ENCODE measurements at places on chromosomes 5 and 9. TPM values are rescaled to one million over a fixed set of nuclear protein-coding genes. Genes with fewer than 3 reads are reported as not detected.
A peak's percentile ranks its signal among the peaks of the same experiment; 100 is the strongest.

CXXC5 gene
- 25.6 TPM for total RNA-seq

DNA sequence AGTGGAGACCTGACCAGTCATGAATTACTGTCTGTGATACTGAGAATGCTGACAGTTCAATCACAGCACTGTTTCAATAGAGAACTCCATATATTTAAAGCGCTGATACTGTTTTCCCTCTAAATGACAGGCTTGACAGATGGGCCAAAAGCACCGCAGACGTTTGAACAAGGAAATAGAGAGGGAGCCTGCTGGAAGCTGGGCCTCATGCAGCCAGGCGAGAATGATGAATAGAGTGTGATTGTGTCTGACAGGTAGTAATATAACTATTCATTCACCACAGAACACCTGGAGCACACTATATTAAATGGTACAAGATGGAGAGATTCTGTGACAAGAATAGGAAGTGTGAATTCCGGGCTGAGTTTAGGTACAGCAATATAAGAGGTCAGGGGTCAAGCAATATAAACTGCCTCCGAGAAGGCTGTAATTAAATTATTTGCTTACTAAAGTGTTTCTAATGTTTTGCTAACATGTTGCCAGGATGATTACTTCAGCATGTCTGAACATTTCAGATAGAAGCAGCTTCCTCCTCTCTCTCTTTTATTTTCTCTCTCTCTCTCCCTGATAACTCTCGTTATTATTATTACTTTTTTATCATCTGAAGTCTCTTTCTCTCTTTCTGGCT lies 297.7 kb downstream of the CSNK1G3 start:
- no peak for DNase-seq

GRCh38 chr9:38227061-38227540 lies 158.1 kb upstream of the SHB start:
- peak; percentile 58 for DNase-seq

DNA sequence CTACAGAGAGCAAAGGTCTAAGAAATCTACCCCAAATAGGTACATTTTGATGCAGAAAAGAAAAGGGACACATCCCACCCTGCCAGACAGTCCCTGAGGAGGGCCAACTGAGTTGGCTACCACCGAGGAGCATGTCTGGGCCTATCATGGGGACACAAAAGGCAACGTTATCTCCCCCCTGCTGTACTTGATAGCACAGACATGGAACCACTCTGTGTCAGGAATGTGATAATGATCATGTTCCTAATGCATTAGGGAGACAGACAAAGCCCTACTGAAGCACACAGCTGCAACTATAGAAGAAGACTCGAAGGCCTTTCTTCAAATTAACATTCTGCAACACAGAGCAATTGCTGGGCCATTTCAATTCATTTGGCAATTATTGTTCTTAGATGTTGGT lies 84.5 kb downstream of the ENC1 start:
- DNase-seq, result peak; percentile 33

DNA sequence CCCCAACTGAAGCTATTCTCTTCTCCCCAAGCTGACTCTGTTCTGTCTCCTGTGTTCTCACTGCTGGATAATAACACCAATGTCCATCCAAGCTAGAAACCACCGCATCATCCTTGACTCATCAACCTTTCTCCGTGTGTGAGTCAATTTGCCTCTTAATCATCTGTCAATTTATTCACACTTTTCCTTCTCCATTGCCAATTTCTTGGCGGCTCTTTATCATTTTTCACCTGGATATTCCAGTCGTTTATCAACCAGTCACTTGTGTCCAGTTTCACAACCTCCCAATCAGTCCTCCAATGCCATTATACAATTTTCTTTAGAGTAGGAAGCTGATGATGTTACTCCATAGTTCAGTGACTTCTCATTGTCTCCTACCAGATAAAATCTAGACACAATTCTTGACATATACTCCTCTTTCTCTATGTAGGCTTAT lies 45.4 kb upstream of the LIFR start:
- no peak for DNase-seq

RIC1 gene
- total RNA-seq, result 27.4 TPM

CDC20B gene
- not detected for total RNA-seq

- no peak for DNase-seq
These were observed 50.9 kb upstream of the ZFAND5 start for GRCh38 chr9:72415948-72416347.

TLR4 gene
- total RNA-seq, result 0.22 TPM

- DNase-seq, result no peak
These were observed 89.3 kb downstream of the JAKMIP2 start for GRCh38 chr5:147693233-147693632.

- no peak for DNase-seq
These were observed 48.4 kb downstream of the EXOSC2 start for GRCh38 chr9:130741831-130742449.

GRCh38 chr5:16568875-16569580 lies 47.8 kb downstream of the RETREG1 start:
- DNase-seq, result no peak

GRCh38 chr5:98794001-98794400 lies 20.5 kb downstream of the RGMB start:
- no peak for DNase-seq

GRCh38 chr9:133683586-133684120 lies 47.5 kb downstream of the DBH start:
- DNase-seq, result no peak

DNA sequence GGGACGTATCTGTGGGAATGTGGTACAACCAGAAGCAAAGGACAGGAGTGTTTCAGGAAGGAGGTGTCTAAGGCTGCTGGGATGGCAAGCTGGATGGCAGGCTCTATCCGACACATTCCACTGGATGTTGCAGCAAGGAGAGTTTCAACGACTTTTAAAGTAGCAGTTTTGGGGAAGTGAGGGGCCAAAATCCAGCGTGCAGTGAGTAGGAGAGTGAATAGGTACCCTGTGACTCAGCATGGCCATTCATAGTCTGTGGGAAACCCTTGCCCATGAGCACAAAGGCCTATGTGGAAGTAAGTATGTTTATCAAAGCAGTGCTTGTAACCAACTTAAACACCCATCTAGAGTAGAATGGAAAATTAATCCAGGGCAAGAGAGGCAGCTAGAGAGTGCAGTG lies 664.7 kb downstream of the ACTL7B start:
- DNase-seq, result no peak

DMRT3 gene
- total RNA-seq, result 0.41 TPM

DNA sequence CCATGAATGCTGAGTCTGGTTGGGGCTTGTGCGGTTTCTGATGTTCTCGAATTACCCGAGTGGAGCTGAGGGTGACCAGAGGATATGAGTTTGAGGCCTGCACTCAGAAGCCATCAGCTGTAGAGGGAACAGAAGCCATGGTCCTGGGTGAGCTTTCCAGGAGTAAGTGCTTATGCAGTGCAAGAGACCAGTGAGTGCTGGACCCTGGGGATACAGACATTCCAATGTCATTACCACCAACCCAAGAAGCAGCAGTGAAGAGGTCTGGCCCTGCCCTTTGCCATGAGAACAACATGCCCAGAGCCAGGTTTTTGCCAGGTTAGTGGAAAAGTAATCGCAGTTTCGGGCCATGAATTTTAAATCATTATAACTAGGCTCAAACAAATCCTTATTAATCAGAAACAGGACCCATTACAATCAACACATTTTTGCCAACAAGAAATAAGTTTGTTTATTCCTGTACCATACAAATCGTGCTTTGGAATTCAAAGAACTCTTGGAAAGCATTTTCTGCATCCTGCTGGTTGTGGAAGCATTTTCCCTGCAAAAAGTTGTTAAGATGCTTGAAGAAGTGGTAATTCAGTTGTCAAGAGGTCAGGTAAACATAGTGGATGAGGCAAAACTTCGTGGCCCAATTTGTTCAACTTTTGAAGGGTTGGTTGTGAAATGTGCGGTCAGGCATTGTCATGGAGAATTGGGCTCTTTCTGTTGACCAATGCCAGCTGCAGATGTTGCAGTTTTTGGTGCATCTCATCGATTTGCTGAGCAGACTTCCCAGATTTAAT lies 154.6 kb downstream of the SYK start:
- no peak for DNase-seq

- DNase-seq, result peak; percentile 9
These were observed 29.9 kb downstream of the DPYSL3 start for GRCh38 chr5:147479949-147480348.

- DNase-seq, result no peak
These were observed 630 bp upstream of the BTNL3 start for GRCh38 chr5:180988016-180988415.

PCA3 gene
- total RNA-seq, result 0.30 TPM

COL5A1 gene
- total RNA-seq, result 14.2 TPM

GDF9 gene
- 0.46 TPM for total RNA-seq

DNA sequence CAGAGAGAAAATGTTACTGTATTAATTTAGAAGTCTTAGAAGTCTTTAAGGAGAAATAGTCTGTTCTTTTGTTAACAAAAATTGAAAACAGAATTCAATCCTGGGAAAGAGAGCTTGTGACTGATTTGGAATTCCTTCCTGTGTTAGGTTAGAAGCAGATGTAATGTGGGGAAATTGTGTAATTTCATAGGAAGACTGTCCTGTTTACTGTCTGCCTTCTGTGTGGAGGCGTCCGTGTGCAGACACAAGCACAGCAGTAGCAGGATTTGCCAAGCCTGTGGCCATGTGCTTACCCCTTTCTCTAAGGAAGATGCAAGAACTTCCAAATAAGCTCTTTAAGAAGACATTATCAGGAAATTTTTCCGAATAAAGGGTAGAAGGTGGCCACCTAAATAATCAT lies 36.7 kb upstream of the F2R start:
- no peak for DNase-seq

- no peak for DNase-seq
These were observed 186.8 kb upstream of the KLF9 start for GRCh38 chr9:70601000-70601951.

DNA sequence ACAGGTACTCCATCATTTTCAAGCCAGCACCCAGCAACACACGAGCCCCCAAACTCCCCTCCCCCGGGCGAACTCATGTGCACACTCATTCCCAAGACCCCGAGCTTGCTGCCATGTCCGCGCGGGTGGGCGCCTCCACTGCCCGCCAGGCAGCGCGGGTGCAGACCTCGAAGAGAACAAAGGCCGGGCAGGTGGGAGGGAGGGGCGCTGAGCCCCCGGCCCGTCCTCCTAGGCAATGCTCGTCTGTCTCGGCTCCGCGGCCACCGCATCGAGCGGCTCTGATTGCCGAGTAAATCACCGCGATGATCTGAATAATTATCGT lies 47.1 kb upstream of the PSD2 start:
- peak; percentile 49 for DNase-seq

DNA sequence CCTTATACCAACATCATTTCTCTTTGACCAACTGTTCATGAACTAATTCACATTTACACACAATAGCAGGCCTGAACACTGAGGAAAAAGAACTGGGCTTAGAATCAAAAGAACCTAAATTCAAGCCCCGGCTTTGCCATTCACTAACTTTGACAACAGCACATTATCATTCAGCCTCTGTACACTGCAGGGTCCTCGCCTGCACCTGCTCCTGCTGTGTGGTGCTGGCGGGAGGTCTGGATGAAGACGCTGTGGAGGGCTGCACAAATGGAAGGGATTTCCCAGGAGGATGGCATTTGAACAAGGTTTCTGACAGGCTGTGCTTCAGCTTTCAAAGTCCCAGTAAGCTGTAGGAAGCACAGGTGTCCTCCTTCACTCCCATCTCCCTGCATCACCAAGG lies 151.2 kb downstream of the ZDHHC21 start:
- peak; percentile 57 for DNase-seq

BAAT gene
- 0.09 TPM for total RNA-seq

IFNE gene
- 0.12 TPM for total RNA-seq

GRCh38 chr9:101453776-101454570 lies 18.4 kb upstream of the ALDOB start:
- DNase-seq, result no peak

DNA sequence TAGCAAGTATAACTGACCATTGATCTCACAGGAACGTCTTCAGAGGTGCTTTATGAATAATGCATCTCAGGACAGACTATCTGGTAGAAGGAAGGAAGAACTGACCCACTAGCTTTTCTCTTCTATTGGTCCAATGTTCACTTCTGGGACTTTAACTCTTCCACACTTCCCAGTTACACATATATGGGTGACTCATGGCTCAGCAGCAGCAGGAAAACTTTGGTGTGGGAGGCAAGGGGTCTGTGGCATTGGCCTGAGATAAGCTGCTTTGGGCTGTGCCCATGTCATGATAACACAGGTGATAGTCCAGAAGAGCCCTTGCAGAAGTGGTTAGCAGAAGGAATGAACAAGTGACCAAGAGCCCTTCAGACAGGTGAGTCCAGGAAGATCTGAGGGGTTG lies 148.8 kb downstream of the RAB3C start:
- DNase-seq, result no peak

LRRC70 gene
- total RNA-seq, result 1.2 TPM

- no peak for DNase-seq
These were observed 16.6 kb upstream of the WHRN start for GRCh38 chr9:114521846-114522245.

DNA sequence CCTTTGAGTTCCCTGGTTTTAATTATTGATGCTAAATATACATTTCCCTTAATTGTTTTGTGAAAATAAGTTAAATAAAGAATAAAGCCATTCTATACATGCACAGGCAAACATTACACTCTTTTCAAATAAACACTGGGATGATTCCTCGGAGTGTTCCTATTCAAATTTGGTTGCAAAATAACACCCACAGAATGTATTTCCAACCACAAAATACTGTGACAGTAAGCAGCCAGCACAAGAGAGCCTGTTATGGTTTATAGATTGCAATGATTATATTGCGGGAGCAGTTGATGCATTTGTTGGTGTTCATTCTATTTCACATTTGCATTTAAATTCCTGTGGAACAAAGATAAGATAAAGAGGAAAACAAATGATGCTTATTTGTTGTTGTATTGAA lies 632.6 kb upstream of the WWC1 start:
- no peak for DNase-seq

SLC27A6 gene
- total RNA-seq, result 1.9 TPM

PRUNE2 gene
- 18.4 TPM for total RNA-seq

MYMK gene
- not detected for total RNA-seq

DNA sequence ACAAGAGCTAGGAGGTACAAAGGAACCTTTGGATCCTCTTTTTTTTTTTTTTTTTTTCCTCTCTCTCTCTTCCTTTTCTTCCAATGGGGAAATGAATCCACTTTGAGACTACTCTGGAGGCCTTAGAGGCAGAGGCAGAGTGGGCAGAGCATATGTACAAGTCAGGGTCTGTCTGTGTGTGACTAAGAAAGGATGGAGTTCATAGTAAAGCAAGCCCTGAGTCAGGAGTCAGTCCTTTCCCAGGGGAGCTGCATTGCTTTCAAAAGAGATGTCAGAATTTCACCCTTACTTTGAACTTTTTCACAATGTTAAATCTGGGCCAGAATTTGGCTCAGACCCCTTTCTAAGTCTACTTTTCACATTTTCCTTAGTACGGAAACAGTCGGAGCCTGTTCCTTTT lies 792.4 kb upstream of the C9orf72 start:
- no peak for DNase-seq

DNA sequence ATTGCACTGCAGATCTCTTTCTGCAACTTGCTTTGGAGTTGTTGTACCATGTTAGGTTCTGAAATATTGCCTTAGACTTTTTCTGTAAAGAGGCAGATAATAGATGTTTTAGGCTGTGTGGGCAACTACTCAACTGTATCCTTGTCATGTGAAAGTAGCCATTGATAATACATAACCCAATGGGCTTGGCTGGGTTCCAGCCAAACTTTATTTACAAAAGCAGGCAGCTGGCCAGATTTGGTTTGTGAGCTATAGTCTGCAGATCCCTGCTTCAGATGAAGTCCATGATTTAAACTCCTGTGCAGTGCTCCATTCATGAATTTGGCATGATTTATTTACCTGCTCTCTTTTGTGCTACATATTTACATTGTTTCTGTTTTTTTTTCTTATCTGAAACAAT lies 300.4 kb downstream of the IRX2 start:
- no peak for DNase-seq

GRCh38 chr9:69955536-69956355 lies 87.9 kb upstream of the MAMDC2 start:
- DNase-seq, result no peak

SCGB3A2 gene
- not detected for total RNA-seq

- no peak for DNase-seq
These were observed 2039.9 kb downstream of the EFNA5 start for GRCh38 chr5:105630803-105631202.

All from neural progenitor cell (in vitro differentiated cells).